ENCODE measurements at places on chromosomes 4 and X.

GRCh38 chr4:111494471-111494870 is 650.8 kb upstream of the FAM241A start:
- no peak for DNase-seq

GRCh38 chr4:4995908-4996265 is 23.4 kb downstream of the CYTL1 start:
- no peak for DNase-seq

DNA sequence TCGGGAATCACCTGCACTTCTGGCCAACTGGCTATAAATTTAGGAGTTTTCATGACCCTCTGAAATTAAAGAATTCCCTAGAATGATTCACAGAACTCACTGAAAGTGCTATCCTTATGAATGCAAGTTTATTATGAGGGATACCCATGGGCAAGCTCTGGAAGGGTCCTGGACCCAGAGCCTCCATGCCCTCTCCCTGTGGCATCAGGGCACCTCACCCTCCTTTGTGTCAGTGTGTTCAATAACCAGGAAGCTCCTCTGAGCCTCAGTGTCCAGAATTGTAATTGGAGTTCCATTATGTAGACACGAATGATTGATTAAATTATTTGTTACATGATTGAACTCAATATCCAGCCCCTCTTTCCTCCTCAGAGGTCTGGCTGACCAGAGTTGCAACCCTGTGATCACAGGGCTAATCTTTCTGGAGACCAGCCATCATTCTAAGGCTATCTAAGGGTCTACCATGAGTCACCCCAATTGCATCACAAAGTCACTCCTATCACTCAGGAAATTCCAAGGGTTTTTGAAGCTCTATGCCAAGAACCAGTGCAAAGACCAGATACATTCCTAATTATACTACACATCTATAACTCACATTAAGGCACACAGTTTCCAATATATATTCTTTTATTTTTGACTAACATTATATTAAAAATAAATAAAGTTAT is 8.9 kb downstream of the ANXA3 start:
- no peak for DNase-seq

- peak; percentile 87 for DNase-seq
Observed at GRCh38 chr4:121711263-121712000, 14.7 kb upstream of the ANXA5 start.

GRCh38 chr4:40347472-40347871 is 12.3 kb downstream of the CHRNA9 start:
- no peak for DNase-seq

GRCh38 chr4:1052231-1052671 is 40.8 kb downstream of the FGFRL1 start:
- no peak for DNase-seq

DNA sequence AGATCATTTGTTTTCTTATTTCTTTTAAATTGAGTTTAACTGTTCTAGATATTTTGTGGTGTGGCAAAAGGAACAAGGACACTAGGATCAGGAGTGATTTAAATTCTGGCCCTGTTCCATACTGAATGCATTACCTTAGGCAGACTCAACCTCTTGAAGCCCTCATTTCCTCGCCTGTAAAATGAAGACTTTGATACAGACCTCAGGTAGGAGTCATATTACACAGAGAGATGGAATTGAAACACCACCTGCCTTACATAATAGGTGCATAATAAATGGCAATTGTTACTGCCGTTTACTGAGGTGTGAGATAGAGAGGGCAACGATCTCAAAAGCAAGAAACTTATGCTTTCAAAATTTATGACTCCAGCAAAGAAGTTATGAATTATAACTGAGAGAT is 28.2 kb upstream of the RASSF6 start:
- DNase-seq = no peak

- no peak for DNase-seq
Observed at GRCh38 chr4:170256807-170257206, 167.1 kb upstream of the AADAT start.

DNA sequence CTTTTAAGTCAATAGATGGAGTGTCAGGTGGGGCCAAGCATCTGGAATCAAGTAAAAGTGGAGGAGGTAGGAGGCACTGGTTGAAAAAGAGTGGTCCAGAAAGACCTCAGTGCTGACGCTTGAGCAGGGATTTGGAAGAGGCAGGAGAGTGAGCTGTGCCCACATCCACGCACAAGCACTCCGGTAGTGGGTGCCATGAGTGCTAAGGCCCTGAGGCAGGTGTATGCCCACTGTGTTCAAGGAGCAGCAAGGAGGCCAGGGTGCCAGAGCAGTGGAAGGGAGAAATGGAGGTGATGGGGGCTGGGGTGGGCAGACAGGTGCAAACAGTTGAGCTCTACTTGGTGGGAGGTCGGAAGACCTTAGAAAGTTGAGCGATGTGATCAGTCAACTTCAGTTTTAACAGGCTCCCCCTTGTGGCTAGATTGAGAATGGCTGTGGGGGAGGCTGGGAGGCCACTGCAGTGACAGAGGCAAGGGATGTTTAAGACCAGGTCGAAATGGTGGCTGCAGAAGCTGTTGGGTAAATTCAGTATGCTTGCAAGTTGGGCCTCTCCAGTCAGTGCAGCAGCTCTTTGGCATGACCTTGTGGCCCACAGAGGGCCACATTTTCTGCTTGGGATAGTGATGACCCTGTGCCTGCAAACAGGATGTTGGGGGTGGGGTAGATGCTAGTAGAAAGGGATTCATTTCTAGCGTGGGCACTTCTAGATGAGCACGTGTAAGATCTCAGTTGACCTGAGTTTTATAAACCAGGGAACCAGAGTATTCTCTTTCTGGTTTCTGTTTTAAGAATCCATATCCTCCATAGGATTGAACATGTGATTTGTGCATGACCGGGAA is 12.7 kb downstream of the TKTL1 start:
- DNase-seq = peak; percentile 62

DNA sequence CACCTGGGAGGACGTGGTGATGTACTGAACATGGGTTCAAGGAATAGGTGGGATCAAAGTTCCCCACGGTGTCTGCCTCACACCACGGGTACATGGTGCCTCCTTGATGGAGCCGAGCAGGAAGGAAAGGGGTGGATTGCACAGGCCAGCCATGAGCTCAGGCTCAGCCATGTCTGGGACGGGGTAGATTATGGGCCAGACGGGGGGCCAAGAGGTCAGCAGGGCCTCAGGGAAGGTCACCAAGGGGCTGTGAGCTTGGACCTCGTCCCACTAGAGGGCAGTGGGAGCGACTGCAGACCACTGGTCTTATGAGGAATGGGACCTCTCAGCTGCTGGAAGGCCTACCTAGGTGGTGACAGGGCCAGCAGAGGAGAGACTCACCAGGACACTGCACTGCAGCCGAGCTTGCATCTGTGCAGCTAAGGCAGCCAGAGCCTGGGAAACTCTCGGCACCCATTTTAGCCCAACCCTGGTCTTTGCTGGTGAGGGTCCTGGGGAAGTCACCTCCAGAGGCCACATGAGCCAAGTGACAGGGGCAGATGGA is 38.4 kb downstream of the JAKMIP1 start:
- DNase-seq = no peak

DNA sequence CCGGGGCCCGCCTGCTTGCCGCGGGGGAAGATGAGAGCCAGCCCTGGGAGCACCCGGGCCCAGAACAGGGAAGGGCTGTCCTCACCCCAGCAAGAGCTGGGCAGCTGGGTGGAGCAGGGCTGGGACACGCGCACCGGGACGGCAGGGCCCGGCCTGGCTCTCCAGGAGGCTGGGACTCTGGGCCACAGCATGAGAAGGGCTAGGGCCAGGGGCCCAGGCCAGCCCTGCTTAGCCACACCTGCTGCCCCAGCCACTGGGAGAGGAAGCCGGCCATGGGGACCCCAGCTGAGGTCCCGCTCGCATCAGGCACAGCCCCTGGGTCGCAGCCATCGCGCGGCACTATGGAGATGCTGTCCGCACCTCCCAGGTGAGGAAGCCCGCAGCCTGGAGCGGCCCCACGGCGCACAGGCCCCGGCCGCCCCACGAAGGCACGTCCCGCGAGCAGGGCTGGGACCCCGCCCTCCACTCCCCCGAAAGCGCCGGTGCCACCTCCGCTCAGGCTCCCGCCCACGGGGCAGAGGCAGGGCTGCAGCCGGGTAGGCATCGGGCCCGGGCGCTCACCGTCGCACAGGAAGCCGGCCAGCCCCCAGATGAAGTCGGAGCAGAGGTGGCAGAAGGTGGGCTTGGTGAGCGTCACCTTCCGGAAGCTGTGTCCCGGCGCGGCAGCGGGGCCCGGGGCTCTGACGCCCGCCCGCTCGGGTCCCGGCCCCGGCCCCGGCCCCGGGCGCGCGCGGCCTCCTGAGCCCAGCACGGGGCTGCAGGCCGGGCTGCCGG is 531 bp downstream of the DGKQ start:
- DNase-seq = no peak

DNA sequence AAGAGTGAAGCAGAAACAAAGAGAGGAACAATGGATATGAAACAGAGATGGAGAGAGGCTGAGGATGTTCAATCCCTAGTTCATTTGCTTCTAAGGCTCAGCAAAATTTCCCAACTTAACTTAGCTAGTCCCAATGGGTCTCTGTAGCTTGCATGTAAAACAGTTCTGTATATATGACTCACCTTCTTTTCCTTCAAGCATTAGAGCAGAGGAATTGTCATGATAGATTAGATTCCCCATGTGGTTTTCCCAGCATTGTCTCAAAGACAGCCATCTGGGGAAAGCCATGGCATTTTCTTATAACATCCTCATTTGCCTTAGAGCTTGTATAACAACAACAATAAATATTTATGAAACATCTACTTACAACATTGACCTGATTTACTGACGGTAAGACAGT is 93.9 kb upstream of the GATB start:
- no peak for DNase-seq

GRCh38 chr4:165532976-165533375 is 154.2 kb downstream of the CPE start:
- no peak for DNase-seq

GRCh38 chrX:112799425-112799824 is 41.2 kb downstream of the AMOT start:
- DNase-seq = no peak

- DNase-seq = no peak
Observed at GRCh38 chr4:146637621-146638332, 916 bp upstream of the POU4F2 start.

- DNase-seq = no peak
Observed at GRCh38 chr4:165560941-165561340, 182.1 kb downstream of the CPE start.

GRCh38 chr4:130336585-130337217 is 1240.7 kb downstream of the C4orf33 start:
- no peak for DNase-seq

GRCh38 chrX:68703846-68704245 is 56.4 kb downstream of the STARD8 start:
- DNase-seq = no peak

DNA sequence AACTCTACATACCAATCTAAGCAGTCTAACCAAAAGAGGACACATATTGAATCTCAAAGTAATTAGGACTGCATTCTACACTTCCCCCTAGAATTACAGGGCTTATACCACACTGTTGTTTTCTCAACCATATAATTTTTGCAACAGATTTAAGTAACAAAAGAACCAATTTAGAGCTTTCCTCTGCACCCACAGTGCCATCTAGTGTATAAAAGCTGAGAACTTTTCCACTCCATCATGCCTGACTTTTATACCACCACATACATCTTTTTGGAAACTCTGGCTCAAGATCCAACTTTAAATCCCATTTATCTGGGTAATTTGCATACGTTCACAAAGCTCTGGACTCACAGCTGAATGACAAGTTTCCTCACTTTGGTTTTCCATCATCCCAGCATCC is 99.5 kb downstream of the EFHC2 start:
- DNase-seq = no peak

- no peak for DNase-seq
Observed at GRCh38 chrX:50697691-50698090, 116.3 kb downstream of the SHROOM4 start.

All from left hindlimb (tissue), 1 donor.